Breast epithelium (tissue), 4 donors: ENCODE measurements at places on chromosomes 1 and 21. TPM values are rescaled to one million over a fixed set of nuclear protein-coding genes. Genes with fewer than 3 reads are reported as not detected.

DNA sequence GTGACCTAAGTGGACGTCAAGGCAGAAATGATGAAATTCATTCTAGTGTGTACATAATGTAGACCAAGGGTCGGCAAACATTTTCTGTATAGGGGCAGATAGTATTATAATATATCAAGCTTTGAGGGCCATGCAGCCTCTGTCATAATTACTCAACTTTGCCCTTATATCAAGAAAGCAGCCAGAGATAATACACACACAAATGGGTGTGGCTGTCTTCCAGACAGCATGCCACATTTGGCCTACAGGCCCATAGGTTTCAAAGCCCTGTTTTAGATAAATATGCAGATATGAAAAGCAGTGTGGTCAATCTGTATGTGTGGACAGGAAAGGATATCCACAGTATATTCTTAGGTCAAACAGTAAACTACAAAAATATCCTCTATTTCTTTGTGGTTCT lies 320.1 kb upstream of the FMN2 start:
- no peak overlapping the region for H3K27ac ChIP-seq
- H3K4me3 ChIP-seq: no peak overlapping the region
- no peaks in the 10 kb centered on the region for H3K4me1 ChIP-seq
- no peak for DNase-seq

DNA sequence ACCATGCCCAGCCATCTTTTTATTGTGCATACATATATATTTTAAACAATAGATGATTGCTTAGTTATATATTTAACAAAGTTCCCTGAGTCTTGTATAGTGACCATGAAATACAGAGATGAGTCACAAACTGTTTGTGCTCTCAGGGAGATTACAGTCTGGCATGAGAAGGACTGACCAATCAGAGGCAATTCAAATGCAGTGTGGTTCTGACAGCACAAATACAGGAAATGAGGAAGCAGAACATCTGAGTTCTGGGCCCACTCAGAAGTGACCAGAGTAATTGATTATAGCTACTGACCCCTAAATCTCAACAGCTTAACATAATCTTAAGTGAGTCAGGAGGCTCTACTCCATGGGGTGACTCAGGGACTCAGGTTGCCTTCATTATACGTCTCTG lies 534.5 kb downstream of the OMA1 start:
- no peak for DNase-seq
- no peaks in the 10 kb centered on the region for H3K27me3 ChIP-seq
- H3K4me3 ChIP-seq: no peak overlapping the region
- H3K4me1 ChIP-seq: no peaks in the 10 kb centered on the region
- H3K36me3 ChIP-seq: no peaks in the 10 kb centered on the region
- H3K27ac ChIP-seq: no peak overlapping the region

GRCh38 chr1:97832481-97832880 lies 88.4 kb downstream of the DPYD start:
- H3K27me3 ChIP-seq: no peaks in the 10 kb centered on the region
- H3K4me1 ChIP-seq: no peaks in the 10 kb centered on the region
- no peaks in the 10 kb centered on the region for H3K36me3 ChIP-seq
- H3K4me3 ChIP-seq: no peak overlapping the region
- no peak for DNase-seq

DNA sequence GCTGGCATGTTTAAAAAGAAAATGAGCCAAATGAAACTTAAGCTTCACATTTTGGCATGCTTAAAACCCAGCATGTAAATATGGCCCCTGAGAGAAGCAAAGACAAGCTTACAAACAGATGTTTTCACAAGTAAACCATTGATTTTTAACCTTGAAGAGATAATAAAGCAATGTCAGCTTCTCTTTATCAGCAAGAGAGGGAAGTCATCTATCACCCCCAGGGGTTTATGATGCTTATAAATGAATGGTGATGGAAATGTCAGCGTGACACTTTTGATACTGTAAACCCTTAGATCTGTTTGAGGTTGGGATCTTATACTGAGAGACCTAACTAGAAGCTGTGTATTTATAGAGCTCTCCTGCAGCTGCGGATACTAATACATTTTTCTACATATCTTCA lies 471.3 kb downstream of the PLA2G4A start:
- H3K4me3 ChIP-seq: no peak overlapping the region
- DNase-seq: no peak
- H3K4me1 ChIP-seq: no peaks in the 10 kb centered on the region
- H3K27ac ChIP-seq: no peak overlapping the region

DNA sequence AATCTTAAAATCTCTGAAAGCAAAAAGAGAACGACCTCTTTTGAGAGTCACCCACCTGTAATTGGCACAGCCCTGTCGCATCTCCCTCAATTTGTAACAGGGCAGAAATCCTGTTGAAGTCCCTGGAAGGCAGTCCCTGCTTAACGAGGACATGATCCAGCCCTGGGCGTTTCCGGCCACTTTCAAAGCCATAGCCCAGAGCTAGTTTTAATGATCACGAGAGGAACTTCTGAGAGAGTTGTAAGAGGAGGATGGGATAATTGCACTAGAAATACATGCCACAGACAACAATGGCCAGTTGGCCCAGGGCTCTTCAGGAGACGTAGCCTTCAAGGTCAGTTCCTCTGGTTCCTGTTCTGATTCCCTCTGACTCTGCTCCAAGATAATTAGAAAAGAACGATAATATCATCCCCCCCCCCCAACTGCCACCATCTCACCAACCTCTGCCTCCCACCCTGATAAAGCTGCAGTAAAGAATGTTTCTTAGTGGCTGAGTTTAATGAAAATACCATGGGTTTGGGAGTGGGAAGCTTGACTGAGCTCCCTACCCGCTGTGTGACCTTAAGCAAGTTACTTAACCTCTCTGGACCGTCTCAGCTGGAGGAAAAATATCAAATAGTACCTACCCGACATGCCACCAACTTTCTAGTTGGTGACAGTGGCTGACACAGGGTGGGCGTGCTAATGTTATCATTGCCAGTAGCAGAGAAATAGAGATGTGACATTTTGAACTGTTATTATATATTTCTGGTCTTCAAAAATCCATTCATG lies 140.0 kb downstream of the OMA1 start:
- no peak for DNase-seq
- no peak overlapping the region for H3K27ac ChIP-seq
- no peaks in the 10 kb centered on the region for H3K4me1 ChIP-seq
- no peaks in the 10 kb centered on the region for H3K27me3 ChIP-seq
- H3K4me3 ChIP-seq: no peak overlapping the region
- H3K36me3 ChIP-seq: no peaks in the 10 kb centered on the region

The ZMPSTE24 gene
- 43.6 TPM for total RNA-seq

The RHBG gene
- total RNA-seq: not detected

The PLEKHA6 gene
- total RNA-seq: 17.7 TPM

DNA sequence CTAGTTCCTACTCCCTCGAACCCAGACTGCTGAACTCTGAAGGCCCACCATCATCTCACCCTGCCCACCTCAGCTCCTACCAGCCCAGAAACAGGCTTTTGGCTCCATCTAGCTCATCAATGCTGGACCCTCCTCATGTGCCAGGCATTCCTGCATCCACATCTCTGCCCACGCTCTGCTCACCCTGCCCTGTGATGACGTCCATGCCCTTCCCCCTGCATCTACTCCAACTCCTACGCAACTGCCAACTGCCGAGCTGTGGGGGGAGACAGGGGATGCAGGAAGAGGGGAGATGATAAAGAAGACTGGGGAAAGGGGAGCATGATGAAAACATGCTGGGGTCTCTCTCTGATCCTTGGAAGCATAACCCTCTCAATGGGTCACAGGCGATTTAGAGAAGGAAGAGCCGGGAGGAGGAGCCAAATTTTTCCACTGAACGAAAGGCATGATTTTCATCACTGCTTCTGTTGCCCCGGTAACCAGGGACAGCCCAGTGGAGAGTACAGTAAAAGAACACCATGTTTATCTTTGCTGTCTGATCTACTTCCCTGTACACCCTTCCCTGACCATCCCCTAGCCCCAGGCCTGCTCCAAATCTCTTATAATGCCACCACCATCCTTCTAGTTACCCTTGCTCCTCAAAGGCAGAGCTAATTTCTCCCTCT lies 44.3 kb downstream of the CD34 start:
- H3K4me3 ChIP-seq: peak overlapping the region; percentile 91
- H3K4me1 ChIP-seq: peaks cover 20% of the 10 kb centered on the region
- no peaks in the 10 kb centered on the region for H3K36me3 ChIP-seq
- H3K27ac ChIP-seq: peak overlapping the region; percentile 98

DNA sequence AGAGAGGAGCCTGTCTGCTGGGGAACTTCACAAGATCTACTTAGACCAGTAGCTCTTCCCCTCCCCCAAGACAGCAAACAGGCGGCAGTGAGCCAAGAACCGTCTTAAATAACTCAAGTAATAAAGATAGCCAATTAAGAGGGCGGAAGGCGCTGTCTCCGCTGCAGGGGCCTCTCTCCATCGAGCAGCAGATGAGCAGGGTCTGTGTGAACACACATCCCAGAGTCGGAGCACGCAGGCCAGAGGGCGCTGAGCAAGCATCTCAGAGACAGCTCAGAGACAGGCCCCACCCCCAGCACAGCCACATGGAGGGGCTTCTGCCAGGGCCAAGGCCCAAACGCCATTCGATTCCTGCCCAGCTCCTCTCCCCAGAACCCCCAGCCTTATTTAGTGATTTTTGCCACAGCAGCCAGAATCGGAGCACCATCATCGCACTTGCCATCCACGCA lies 11.1 kb downstream of the IFFO2 start:
- H3K4me1 ChIP-seq: peaks cover 27% of the 10 kb centered on the region
- no peak overlapping the region for H3K4me3 ChIP-seq
- H3K27ac ChIP-seq: peak overlapping the region; percentile 84

DNA sequence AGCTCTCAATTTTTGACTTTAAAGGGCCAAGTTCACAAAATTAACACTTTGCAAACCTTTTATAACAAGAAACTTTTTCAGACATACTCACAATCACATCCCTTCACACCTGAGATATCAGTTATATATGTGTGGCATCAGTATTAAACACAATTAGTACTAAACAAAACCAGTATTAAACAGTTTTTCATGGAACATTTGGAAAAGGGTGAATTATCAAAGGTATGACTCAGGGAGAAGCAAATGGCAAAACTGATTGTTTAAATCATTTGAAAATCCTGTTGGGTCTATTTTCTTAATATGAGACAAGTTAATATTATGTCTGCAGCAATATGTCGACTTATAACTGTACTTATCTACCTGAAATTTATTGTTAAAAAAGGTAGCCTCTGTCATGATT lies 587.3 kb downstream of the NEGR1 start:
- no peaks in the 10 kb centered on the region for H3K36me3 ChIP-seq
- no peak for DNase-seq
- H3K4me1 ChIP-seq: no peaks in the 10 kb centered on the region
- H3K27me3 ChIP-seq: no peaks in the 10 kb centered on the region
- no peak overlapping the region for H3K27ac ChIP-seq

- no peaks in the 10 kb centered on the region for H3K36me3 ChIP-seq
- no peaks in the 10 kb centered on the region for H3K27me3 ChIP-seq
- H3K27ac ChIP-seq: no peak overlapping the region
- H3K4me1 ChIP-seq: no peaks in the 10 kb centered on the region
- H3K4me3 ChIP-seq: no peak overlapping the region
These were observed 42.7 kb downstream of the ZSCAN20 start for GRCh38 chr1:33515112-33515511.
